Stimulated activated CD8-positive, alpha-beta memory T cell treated with anti-CD3 and anti-CD28 coated beads, Interleukin-7, amount 100 ng/mL, for 4 hours (primary cell): ENCODE measurements at places on chromosomes 6 and 20.

DNA sequence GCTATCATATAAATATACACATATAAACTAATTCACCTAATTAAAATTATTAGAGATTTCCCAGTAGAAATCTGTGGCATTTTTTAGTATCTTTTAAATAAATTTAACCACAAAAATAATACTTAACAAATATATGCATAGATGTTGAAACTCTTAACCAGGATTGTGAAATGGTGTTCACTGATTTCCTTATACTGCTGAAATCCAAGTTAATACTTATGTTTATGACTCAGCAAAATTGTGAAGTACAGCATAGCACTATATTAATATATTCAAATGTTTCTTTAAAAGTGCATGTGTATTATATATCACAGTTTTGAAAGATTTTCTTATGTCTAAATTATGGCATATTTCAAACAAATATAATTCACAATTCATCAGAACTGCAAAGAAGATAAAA lies 328.2 kb upstream of the MANEA start:
- DNase-seq: no peak

GRCh38 chr6:11393713-11394627 lies 143.6 kb upstream of the TMEM170B start:
- DNase-seq: no peak

DNA sequence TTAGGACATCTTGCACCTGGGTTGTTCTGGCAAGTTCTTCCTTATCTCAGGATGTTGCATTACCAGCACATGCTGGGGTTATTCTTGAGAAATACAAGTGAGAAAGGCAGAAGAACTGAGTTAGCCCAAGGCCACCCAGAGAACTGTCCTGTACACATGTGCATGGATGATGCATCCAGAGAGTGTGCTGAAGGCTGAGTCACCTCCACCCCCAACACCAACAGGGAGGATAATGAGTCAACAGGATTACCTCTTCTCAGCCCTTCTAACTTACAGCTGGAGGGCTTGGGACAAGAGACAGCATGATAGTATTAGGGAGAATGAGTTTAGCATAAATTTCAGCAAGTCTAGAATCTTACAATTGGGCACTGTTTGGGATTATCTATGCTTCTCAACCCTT lies 8.5 kb downstream of the SCGN start:
- no peak for DNase-seq

GRCh38 chr6:24755279-24755678 lies 19.5 kb upstream of the GMNN start:
- DNase-seq: no peak

GRCh38 chr20:32964575-32964974 lies 39.7 kb downstream of the SUN5 start:
- DNase-seq: no peak

DNA sequence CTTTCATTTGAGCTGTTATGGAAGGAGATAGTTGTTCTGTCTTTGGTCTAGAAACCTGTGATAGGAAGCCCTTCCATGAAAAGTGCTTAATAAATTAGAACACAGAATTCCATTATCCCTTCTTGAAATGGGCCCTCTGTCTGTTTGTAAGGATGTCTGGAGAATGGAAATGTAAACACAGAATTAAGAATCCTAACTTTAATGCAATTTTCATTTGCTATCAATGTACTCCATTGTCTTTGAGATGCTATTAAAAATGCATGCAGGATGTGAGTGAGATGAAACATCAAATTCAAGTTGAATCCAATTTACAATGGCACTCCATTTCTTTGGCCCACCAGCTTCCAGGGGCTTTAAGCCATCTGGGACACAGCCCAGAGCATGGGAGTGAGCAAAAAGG lies 13.9 kb upstream of the AARS2 start:
- DNase-seq: no peak

GRCh38 chr6:1127129-1127528 lies 184.8 kb upstream of the FOXQ1 start:
- DNase-seq: no peak

- no peak for DNase-seq
These were observed 260.0 kb downstream of the FARS2 start for GRCh38 chr6:5521322-5521721.

- DNase-seq: no peak
These were observed 93.6 kb downstream of the ANKRD6 start for GRCh38 chr6:89526563-89526869.

DNA sequence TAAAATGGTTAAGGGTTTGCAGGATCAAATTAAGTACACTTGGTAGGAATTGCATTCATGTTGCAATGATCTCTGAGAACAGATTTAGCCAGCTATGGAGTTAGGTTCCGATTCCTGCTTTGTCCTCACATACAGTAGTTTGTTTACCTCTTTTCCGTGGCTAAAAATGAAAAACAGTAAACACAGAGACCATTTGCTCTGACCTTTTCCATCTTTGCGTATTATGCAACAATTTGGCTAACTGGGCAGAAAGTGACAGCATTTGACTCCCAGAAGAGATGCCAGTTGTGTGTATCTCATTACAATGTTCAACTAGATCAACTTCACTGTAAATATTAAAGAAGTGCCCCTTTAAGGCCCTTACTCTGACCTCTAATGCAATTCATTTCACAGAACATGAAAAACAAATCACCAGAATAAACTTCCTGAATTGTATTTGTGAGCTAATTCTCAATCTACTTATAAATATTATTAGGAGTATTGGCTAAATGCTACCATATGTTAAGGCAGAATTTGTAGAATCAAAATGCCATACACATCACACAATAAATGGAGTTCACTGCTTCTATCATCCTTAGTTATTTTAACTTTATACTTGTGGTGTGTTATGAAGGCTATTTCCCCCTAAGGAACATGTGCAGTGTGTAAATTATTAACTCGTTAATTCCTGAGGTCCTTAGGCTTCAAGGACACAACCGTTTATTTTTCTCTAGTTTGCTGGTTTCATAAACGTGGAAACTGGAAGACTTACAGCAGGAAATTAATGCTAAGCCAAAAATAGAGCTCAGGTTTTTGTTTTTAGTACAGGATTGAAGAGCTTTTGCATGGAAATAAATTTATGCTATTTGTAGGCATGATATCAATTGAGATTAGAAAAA lies 380.7 kb upstream of the CITED2 start:
- no peak for DNase-seq

DNA sequence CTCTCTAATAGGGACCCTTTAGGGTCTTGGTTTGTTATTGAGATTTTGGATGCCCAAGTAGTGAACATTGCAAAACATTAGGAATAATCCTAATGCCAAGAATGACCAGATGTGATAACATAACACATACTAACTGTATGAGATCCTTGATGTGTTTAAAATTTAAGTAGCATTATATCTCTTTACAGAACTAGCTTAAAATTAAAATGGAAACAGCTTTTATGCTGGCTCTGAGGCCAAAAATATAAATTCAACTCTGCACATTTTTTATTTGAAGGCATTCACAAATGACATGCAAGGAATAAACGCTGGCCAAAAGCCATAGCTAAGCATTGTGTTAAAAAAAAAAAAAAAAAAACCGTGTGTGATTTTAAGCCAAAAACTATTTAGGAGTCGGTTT lies 47.7 kb upstream of the TCF21 start:
- no peak for DNase-seq

DNA sequence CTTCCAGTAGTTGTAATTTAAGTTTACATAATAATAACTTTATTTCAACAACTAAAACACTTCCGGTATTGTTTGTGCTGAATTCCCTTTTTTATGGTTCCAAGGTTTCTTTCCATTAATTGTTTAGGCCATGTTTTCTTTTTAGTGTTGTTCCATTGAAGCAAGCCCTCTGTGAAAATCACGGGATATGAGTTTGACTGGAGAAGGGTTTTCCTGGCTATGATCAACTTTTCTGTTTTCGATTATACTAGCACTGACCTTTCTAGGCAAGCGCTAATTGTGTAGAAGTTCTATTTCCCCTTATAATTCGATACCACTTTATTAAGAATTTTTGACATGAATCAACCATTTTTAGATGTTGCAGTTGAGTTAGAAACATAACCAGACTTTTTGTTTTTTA lies 2.4 kb downstream of the LAMA2 start:
- no peak for DNase-seq

DNA sequence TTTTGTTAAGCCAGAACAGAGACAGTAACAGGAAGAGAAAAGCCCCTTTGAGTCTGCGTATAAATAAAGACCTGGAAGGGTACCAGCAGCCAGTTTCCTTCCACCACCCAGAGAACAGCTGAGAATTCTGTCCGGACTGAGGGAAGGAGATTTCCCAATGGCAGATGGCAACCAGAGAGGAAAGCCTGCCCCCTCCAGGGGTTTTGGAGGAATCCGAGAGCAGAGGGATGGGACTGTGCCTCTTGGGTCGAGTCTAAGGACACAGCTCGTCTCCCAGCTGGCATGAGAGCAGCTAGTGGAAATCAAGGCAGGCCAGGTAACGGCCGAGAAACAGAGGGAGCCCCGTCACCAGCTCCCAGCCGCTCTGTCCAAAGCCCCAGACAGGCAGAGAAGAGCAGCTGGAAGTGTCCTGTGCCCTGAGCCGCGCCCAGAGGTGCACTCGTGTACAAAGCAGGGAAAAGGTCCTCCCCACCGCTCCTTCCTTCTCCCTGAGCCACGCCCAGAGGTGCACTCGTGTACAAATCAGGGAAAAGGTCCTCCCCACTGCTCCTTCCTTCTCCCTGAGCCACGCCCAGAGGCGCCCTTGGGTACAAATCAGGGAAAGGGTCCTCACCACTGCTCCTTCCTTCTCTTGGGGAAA lies 134.0 kb upstream of the SNX9 start:
- DNase-seq: no peak

GRCh38 chr6:32589596-32590449 lies at the start of gene HLA-DRB1:
HLA-DRB1 (minus strand) TSS chr6:32589848; CDS start chr6:32589742, 106 bp downstream.
- no peak for DNase-seq

DNA sequence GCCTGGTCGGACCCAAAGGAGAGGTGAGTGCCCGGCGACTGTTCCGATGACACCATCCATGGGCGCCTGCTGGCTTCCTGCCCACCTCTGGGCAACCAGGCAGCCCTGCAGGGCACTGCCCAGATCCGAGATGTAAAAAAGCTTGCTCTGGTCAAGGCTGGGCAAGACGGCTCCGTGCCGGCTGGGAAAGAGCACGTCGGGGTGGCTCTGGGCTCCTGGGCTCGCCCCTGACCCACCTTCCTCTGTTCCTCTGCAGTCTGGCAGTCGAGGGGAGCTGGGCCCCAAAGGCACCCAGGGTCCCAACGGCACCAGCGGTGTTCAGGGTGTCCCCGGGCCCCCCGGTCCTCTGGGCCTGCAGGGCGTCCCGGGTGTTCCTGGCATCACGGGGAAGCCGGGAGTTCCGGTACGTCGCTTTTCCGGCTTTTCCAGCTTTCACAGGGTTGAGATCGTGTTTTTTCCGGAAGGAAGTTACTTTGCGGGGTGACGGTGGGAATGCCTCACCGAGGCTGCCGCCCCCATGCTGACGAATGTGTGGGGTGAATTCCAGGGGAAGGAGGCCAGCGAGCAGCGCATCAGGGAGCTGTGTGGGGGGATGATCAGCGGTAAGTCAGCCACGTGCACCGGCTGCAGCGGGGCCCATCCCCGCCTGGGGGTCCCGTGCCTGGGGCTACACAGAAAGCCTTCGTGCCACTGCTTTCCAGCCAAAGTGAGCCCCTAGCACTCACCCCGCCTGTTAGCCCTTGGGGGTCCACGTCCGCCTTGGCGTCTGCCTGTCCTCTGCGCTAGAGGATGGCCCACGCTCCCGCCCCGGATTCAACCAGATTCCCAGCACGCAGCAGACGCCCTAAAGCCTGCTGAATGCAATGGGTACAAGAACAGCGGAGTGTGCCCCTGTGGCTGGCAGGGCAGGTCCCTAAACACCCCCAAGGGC lies 19.3 kb downstream of the COL9A3 start:
- no peak for DNase-seq

DNA sequence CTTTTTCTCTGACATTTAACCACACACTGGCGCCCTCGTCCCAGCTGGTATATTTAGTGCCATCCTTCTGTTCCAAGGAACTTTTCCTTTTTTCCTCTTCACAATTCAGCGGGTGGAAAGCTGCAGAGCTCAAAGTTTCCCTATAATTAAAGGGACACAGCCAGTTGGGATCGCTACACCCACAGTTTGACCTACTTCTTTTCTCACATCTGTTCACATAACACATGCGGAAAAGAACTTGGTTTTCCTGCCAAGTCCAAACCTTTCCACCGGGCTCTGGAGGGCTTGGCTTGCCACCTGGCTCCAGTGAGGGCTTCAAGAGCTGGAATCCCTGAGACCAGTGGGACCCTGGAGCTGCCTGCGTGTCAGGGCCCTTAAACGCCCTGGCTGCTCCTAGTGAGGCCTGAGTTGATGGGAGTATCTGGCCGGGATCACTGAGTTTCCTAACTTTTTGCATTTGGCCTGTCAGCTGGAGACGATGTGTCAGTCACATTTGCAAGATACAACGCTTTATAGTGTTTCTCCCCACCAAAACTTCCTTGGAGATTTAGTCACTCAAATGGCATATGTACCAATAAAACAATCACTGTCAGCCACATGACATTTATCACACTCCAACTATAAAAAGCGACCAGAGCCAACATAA lies 176.0 kb downstream of the SASH1 start:
- no peak for DNase-seq

DNA sequence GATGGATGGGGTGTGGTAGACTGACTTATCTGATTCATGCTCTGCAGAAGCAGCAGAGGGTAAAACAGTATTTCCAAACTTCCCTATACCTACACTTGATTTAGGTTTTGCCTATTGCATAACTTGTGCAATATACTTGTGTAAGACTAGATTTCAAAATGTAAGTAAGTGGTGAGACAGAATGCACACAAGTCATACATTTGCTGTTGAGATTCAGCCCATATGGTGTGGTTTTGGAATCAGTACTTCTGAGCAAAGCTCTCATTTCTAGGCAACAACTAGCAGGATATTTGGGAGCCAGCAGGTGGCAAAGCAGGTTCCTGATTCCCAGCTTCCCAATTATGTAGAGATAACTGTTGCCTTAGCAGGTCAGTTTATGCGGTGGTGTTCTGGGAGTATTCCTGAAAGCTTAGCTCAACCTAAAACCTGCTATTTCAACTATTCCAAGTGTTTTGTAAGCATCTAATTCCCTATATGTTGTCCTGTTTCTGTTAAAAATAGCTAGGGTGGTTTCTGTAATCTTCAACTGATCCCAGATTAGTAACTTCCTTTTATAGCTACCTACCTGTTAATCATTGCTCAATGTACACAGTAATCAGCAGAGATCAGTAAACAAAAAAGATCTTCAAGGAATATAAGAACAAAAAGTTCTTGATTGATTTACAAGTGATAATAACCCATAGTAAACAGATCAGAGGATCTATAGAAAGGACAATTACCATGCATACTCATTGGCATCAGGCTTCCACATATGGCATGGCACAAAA lies 8.5 kb upstream of the FABP7 start:
- DNase-seq: no peak

DNA sequence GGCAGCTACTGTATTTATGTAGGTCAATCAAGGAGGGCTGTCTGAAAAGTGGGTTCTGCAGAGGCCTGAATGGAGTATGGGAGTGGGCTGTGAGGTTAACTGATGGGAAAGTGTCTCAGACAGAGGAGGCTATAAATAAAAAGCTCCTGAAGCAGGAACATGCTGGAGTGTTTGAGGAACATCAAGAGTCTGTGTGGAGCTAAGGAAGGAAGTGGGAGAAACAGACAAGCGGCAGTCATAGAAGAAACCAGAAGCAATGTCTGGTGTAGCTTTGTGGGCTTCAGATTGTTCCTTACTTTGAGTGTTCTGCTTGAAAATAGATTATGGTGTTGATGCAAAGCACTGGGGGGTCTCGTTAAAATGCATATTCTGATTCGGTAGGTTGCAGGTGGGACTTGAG lies 101.5 kb upstream of the OGFRL1 start:
- no peak for DNase-seq
